A549 treated with dexamethasone at 1 μM for 4 hours (cell line): ENCODE measurements at places on chromosomes 16 and 17. TPM values are rescaled to one million over a fixed set of nuclear protein-coding genes. Genes with fewer than 3 reads are reported as not detected.

CDC42EP4 gene
- total RNA-seq, result 52.3 to 69.9 TPM (median 68.9 TPM) in 5 replicates

PDP2 gene
- 5.2 to 9.7 TPM (median 7.0 TPM) in 5 replicates for total RNA-seq

OR1A1 gene
- total RNA-seq, result not detected in 5 replicates

HSF4 gene
- 9.6 to 17.0 TPM (median 14.8 TPM) in 5 replicates for total RNA-seq
